Stimulated activated CD8-positive, alpha-beta memory T cell treated with anti-CD3 and anti-CD28 coated beads, Interleukin-2, amount 100 ng/mL, for 1 hour (primary cell): ENCODE measurements at places on chromosomes 5 and 9.

- DNase-seq, result no peak
These were observed 54.8 kb downstream of the C9 start for GRCh38 chr5:39309534-39309933.

DNA sequence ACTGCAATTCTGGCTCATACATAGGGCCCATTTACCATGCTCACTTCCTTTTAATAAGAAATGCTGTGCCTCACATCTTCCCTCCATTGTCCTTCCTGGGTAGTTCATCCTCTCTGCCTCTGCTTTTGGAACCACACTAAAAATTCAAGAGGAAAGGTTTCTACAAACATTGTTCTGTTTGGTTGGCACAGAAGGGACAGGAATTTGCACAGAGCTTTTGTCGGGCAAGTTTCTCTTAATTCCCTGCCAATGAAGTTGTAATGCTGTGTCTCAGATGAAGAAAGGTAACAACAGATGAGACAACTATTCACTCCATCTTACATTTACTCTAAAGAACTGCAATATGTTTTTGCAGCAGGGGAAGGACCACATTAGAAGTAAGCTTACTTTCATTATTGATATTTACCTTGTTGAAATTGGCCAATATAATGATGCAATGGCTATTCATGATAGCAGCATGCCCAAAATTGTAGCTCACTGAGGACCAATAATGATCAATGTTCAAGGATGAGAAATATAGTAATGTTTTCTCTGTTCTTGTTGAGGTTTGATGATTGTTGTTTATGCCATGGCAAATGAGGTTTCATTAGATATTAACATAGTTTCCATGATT, 82.5 kb upstream of the HMHB1 start:
- no peak for DNase-seq

DNA sequence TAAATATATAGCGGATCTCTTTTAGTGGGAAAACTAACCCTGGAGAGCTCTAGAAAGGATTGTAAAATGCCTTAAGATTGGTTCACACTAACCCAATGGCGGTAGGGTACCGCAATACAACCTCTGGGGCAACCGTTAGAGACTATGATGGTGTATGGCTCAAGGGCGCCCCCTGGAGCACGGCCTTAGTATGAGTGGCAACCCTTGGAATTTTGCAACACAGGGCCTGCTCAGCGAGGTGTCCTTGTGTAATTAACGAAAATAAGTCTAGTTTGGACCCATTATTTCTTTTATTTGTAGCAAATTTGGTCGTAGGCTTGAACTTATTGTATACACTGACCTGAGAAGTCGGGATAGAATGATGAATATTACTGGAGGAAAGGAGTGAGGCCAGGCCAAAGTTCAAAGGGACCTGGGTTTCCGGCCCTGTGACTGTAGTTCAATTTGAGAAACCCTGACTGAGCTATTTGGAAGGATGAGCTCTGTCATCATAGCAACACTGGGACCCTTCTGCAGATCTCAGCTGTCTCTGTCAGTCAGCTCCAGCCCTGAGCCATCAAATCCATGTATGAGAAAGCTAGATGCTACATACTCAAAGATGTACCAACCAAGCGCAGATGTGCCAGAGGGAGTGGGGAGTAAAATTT, 54.8 kb downstream of the CAMK4 start:
- peak; percentile 74 for DNase-seq

- no peak for DNase-seq
These were observed 90.5 kb upstream of the RANBP3L start for GRCh38 chr5:36392186-36392585.

GRCh38 chr9:9820436-9820835, 792.4 kb downstream of the PTPRD start:
- no peak for DNase-seq

DNA sequence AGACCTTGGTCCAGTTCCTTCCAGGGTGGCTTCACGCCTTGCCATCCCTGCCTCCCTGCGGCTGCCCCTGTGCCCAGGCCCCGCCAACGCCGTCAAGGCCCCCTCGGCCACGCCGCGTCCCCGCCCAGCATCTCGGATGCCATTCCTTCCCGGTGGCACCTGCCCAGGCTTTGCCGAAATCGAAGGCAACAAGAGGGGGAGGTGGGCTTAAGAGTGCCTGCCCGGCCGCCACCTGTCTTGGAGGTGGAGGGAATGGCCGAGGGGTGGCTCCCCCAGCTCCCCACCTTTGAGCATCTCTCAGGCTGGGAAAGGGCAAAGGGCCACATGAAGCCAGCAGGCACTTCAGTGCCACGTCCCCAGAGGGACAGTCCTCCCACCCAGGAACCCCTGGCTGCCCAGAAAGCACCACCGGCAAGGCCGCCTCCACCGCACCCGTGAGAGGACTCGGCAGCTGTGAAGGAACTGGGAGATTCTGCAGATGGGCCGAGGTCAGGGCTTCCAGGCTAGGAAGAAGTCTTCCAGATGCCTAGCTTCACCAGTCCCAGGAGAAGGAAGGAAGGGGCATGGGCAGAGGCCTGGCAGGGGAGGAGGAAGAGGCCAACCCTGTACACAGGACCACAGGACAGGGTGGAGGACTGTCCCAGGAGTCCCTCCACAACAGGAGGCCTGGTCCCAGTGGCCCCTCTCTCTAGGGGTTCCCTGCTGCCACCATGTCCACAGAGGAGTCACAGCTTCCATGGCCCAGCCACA, 218.0 kb downstream of the FANCC start:
- DNase-seq, result no peak

DNA sequence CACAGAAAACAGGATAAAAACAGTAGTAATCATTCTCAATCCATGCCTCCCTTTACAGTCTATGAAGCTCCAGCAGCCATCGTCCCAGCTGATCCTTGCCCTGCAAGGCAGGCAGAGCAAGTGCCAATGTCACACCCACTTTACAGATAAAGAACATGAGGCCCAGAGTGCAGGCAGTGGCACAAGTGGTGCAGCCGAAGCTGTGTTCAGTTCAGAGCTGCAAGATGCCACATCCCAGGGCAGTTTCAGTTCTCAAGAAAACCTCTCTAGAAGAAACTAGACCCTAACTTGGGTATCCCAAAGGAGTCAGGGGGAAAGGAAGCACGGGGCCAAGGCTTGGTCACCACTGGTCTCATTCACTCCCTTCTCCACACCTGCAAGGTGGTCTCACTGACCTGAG, 34.6 kb upstream of the CPLX2 start:
- DNase-seq, result no peak

DNA sequence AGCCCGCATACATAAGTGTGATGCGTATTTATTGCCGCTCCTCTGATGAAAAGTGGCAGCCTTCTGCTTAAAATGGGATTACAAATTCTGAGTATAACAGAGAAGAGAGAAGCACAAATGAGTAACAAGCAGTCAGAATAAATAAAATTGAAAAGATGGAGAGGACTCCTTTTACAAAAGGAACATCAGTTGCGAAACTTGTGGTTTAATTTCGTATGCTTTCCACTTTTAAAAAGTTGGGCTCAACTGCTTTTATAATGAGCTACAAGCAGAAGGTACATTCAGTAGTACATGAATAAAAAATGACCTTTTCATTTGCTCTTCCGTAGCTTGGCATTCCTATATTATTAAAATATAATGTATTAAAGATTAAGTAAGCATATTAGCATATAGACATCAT, 320.0 kb downstream of the FBXL17 start:
- DNase-seq, result no peak

GRCh38 chr9:89606624-89607311, 2.0 kb downstream of the GADD45G start:
- no peak for DNase-seq

DNA sequence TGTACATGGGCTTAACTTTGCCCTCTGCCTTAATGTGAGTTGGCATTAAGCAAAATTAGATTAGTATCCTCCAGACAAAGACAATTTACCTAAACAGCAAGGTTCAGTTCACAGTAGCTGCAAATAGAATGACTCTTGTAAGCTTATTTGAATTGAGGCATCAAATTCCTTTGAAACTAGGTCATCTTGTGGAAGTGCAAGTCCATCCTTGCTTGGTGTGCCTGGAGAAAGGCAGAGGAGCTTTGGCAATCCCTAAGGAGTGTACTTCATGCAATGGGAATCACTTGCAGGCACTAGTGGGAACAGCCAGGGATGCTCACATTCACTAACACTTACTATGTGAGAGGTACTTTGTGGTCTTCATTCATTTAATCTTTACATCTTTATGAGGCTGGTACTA, 118.3 kb downstream of the DRD1 start:
- DNase-seq, result no peak

GRCh38 chr5:98774192-98775033, 950 bp downstream of the RGMB start:
- DNase-seq, result no peak

GRCh38 chr5:72183101-72183520, 75.8 kb downstream of the MAP1B start:
- DNase-seq, result no peak

DNA sequence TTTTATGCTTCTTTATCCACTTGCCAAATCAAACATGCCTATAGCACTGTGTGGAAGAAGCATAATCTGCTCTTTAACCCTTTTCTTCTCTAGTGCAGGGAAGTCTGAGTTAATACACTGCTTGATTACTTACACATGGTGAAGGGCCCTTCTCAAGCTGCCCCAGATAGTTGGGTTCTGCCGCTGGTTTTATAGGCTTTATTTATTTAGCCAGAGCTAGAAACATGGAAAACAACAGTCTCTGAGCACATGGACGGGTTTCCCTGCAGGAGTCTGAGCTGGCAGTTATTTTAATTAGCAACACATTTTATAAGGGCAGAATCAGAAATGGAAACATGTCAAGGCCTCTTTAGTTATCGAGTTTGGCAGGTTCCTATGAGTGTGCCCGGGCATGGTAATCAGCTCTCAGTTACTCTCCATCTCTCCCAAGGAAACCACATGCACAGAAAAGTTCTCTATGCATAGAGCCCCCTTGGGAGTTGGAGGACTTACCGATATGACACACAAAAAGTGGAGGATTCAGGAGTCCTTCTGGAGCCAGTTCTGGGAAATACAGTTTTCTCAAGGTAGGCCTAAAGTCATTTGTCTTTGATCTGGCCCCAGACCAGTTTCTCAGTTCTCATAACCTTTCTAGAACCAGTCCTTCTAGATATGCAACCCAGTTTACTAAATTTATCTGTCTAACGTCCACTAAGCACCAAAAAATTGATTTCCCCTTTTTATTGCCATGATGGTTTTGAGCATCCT, 564.8 kb downstream of the ACTL7B start:
- DNase-seq, result no peak

GRCh38 chr5:168110384-168110783, 181.1 kb upstream of the WWC1 start:
- DNase-seq, result no peak

DNA sequence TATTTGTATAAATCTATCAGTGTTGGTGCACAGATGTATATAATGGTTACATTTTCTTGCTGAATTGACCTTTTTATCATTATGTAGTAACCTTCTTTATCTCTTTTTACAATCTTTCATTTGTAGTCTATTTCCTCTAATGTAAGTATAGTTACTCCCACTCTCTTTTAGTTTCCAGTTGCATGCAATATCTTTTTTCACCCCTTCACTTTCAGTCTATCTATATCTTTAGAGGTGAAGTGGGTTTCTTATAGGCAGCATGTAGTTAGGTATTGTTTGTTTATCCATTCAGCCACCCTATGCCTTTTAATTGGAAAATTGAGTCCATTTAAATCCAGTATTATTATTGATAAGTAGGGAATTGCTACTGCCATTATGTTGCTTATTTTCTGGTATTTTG, 6.1 kb upstream of the EMB start:
- no peak for DNase-seq

GRCh38 chr5:151157426-151158286, at the start of gene ANXA6:
TSS of gene ANXA6 (minus strand) at chr5:151157779. CDS start at chr5:151147901, 9,878 bp downstream.
- no peak for DNase-seq

DNA sequence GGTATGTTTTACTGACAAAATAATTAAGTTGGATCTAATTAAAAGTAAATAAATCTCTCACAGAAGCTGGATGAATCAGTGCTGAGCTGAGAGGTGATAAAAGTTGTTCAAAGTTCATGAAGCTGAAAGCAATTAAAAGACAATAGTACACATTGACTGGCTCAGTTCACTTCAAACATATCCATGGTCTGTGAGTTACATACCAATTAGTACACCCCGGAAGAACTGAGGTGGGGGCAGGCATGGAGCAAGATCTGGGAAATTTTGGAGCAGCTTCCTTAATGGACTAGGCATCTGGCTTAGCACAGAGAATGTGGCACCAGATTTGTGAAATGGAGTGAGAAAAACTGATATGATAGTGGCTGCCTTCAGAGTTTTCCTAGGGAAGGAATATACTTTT, 152.7 kb downstream of the ATP10B start:
- no peak for DNase-seq

DNA sequence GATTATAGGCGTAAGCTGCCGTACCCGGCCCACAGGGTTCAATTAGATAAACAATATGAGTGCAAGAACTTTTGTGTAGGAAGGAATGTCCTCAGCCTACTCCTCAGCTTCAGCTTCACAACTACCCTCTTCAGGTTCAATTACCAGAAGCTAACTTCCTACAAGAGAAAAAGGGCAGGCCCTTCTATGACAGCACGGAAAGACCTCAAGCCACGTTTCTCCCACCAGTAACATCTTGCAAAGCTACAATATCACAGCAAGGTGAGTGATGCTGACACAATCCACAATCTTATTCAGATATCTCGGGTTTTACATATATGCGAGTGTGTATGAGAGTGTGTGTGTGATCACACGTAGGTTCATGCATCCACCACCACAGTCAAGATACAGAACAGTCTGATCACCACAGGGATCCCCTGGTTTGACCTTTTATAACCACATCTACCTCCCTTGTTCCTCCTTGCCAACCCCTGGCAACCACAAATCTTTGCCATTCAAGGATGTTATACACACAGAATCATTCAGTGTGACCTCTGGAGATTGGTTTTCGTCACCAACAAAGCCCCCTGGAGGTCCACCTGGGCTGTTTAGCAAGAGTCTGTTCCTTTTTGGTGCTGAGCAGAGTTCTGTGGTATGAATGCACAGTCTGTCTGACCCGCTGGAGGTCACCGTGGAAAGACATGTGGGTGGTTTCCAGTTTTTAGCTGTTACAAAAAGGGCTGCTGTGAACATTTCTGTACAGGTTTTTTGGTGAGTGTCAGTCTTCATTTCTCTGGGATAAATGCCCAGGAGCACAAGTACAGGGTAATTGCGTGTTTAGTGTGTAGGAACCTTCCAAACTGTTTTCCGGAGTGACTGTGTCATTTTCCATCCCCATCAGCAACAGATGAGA, 38.2 kb downstream of the IPPK start:
- no peak for DNase-seq
